NCI-H460 (cell line): ENCODE measurements at places on chromosomes 6 and 20. TPM values are rescaled to one million over a fixed set of nuclear protein-coding genes. Genes with fewer than 3 reads are reported as not detected.
A peak's percentile ranks its signal among the peaks of the same experiment; 100 is the strongest.

GRCh38 chr20:47540443-47541354 lies 39.0 kb downstream of the NCOA3 start:
- DNase-seq = no peak

DNA sequence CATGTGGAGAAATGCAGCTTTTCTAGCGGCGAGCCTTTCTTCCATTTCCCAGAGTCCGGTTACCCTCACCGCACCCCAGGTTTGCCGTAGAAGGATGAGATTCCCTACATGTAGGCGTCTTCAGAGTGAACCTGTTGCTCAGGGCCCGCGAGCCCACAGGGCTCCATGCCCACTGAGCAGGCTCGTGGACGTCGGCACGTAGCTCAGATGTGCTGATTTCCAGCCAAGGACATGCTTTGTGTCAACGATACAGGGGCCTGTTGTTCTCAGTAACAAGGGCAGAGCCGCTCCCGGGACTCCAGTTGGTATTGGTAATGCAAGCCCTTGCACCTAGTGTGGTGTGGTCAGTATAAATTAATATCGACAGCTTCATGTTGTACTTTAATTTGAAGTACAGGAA lies 159.6 kb downstream of the MTHFD1L start:
- DNase-seq = no peak

DNA sequence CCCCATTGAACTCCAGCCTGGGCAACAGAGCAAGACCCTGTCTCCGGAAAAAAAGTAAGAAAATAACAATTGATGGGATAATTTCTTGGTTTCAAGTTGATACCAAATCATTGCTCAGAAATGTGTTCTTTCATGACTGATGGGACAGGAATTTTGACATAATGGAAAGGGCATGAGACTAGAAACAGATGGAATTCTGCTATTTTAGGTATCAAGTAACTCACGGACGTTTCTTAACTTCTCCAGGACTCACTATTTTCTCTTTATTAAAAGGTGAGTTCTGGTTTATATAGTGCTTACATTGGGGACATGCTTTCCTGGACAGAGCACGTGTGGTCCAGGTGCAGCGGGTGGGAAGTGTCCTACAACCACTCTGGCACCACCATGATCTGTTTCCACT lies 6.0 kb upstream of the DSP start:
- DNase-seq = no peak

GRCh38 chr20:62133051-62133845 lies 9.9 kb downstream of the PSMA7 start:
- no peak for DNase-seq

DNA sequence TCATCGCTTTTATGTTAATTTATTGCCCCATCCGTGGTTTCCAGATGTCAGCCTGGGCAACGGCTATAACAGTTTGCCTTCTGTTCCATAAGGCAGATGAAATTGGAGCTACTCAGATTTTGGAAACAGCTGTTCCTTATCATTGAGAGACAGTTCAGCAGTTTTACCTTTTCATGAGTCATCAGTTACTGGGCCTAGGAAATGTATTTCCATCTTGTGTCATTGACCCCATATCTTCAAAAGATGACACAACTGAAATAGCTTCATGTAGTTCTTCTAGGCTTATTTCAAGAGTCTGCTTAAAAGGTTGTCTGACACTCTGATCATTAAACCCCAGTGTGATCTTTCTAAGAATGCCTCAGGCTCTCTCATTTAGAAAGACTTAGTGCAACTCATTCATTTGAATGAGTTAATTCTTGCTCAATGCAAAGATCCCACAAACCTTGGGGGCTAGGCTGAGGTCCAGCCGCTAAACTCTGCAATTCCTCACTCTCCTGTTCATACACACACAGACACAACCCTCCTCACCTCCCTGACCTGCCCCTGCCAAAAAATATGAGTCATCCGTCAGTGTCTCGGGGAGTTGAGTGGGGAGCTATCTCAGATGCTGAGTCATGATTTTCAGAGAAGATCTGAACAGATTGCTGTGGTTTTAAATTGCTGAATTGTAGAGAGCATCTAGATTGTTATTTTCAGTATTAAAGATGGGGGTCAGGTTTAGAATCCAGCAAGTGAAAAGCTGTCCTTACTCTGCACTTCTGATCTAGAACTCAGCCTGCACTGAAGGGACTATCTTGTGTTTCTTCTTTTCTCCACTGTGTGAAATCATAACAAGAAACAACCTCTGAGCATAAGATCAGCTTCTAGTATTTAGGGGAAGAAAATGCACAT lies 61.8 kb downstream of the RPP40 start:
- peak; percentile 52 for DNase-seq

GRCh38 chr20:46123482-46124245 lies 5.5 kb downstream of the CD40 start:
- no peak for DNase-seq

DNA sequence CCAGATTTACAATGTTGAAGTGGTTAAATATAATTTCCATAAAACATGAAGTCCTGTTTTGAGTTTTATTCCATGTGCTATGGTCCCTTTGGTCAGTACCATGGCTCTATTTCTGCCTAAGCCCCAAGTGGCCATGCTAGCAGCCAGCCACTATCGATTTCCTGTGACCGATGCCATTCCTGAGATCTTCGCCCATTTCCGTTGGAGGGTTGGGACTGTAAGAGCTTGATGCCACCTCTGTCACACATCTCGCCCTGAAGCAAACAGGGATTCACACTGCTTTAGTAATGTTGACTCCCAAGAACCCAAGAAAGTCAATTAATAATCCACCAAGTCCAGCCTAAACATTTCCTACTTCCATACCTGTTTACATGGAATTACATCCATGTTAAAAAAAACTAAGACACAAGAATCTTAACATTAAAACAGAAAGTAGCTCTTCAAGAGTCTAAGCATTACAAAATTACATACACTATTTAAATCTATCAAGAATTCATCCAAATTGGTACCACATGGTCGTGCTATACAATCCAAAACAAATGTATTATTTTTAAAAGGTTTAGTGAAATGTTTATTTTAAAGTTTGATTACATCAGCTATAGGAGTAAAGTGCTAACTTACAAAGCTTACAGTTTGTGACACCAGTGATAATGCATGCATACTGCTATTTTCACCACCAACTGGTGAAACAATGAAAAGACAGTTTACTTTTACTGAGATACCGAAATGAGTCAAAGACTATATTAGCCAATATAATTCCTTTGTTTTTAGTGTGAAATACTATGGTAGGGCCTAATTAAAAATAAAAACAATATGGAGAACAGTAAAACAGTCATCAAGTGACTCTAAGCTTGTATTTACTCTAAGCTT lies 2.5 kb downstream of the RBM39 start:
- DNase-seq = peak; percentile 47

GRCh38 chr6:85498596-85499258 lies 48.8 kb downstream of the NT5E start:
- no peak for DNase-seq

DNA sequence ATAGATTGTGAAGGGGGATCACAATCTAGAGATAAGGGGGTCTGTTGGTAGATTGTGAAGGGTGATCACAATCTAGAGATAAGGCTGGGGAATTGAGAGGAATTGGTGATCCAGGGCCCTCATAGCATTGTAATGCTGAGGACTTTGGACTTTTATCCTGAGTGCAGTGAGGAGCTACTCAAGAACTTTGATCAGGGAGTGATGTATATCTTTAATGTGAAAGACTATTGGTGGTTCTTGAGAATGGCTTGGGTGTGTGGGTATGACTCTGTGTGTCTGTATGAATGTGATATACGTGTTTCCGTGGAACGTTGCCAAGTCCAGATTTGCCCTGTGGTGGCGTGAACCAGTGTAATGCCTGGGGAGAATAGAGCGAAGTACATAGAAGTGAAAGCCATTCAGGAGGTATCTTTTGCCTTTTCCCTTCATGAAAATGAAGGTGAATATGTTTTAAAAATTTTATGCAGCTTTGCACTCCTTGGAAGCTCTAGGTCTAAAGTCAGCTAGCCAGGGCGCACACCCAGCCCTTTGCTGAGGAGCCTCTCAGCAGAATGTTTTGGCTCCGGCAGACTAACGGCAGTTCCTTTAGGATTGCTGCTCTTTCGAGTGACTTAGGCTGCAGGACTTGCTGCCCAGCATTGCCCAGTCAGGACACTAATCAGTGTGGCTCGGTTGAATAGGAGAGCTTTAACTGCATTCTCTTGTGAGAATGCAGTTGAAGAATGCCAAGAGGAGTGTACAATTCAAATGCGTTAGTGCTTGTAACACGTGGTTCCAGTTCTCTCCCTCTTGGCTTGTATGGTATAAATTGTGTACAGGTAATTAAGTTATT lies 3.5 kb downstream of the ZFAND3 start:
- no peak for DNase-seq

- DNase-seq = no peak
These were observed 117.9 kb downstream of the JARID2 start for GRCh38 chr6:15363523-15364400.

- DNase-seq = no peak
These were observed 5.5 kb upstream of the SOX4 start for GRCh38 chr6:21587961-21588480.

DNA sequence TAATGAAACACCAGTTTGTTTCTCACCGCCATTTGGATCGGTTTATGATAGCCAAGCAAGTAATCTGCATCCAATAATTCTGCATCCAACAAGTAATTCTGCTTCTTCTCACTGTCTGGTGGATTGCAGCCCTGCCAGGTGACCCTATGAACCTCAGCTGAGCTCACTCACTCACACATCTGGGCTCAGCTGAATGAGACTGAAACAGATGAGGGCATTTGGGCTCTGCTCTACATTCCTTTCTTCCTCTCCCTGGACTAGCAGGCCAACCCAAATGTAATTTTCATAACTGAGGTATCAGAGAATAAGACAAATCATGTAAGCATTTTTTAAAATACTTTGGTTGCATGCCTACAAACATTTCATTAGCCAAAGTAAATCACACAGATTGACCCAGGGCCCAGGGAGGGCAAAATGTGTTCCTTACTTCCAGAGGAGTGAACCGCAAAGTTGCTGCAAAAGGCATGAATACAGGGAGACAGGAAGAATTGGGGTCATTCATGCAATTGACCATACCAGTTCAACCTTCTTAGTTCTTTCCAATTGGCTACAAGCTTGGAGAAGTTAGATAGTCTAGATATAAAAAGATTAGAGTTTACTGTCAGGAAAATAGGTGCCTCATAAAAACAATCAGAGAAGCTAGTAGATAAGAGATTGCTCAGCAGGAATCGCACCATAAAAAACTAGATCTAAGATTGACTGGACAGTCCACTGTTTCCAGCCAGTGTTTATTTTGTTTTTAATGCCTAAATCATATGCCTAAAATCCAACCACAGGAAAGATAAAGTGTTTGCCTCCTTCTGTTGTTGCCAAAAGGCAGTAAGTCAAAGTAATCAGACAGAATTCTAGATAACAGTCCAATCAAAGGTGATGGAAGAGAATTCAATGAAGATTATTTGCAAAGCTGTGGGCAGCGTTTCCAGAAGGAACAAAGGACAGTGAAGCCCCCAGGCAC lies 43.7 kb downstream of the CBLN4 start:
- no peak for DNase-seq

- no peak for DNase-seq
These were observed 702 bp upstream of the TNFAIP3 start for GRCh38 chr6:137866200-137866913.

DNA sequence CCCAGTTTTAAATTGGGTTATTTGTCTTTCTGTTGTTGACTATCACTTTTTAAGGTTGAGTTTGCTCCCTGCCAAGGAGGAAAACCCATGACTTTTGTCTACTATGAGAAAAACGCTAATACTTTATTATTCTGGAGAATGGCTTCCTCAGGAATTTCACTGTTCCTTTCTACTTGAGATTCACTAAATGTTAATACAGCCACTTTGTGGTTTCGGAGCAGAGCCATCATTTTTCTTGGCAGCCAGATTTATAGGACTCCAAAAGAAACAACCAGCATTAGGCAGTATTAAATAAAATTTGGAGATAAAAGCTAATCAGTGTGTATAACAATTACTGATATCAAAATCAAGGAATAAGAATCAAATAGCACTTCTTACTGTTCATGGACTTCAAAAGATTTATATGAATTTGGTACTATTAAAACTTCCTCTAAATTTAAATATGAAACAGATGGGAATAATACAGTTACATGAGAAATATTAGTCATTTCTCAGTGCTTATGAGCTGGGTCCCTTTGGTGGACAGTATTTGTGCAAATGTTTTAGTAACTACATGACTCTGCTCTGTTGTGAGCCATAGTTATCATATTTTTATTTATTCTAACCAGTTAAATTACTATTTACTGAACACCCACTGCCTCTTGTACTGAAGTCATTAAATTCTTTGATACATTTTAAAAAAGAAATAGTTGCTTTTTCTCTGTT lies 64.1 kb upstream of the FBXO30 start:
- DNase-seq = no peak

- no peak for DNase-seq
These were observed 45.4 kb upstream of the ECI2 start for GRCh38 chr6:4180652-4181255.

DNA sequence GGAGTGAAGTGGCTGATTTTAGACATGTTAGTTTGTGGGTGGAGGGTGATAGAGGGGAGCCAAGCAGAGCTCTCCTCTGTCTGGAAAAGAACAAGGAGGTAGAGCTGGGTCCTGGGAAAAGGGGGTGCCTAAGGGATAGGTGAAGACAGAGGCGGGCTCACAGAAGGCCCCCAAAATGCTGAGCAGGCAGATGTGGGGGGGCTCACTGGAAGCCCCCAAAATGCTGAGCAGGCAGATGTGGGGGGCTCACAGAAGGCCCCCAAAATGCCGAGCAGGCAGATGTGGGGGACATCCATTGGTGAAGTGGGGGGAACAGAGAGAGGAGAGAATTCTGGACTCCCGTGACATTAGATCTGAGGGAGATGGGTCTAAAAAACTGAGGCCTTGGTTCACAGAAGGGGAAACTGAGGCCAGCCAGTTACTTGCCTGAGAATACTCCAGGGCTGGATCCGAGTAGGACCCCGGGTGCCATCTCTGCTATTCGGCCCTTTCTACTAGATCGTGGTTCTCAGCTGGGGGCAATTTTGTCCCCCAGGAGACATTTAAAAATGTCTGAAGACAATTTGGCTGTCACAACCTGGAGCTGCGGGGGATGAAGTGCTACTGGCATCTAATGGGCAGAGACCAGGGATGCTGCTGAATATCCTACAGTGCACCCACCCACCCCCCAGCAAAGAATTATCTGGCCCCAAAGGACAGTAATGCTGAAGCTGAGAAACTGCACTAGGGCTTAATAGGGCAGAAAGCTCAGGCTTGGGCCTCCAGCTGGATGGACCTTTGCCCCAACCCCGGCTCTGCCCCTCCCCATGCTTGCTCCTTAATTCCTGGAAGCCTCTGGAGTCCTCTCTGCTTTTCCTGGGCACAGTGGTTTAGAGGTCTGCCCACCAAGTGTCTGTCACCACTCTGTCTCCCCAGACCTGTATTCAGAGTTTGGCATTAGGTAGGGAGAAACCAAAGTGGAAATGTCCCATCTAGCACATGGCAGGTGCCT lies 2.1 kb downstream of the LPIN3 start:
- DNase-seq = no peak

Gene FOXS1
- total RNA-seq = not detected in 2 replicates

Gene BTN1A1
- not detected in 2 replicates for total RNA-seq

Gene DNAH8
- not detected in 2 replicates for total RNA-seq

Gene CALHM4
- not detected in 2 replicates for total RNA-seq

Gene CD93
- not detected in 2 replicates for total RNA-seq

Gene KHDC1L
- total RNA-seq = not detected in 2 replicates

Gene C20orf96
- total RNA-seq = 1.0 and 3.4 TPM in 2 replicates

Gene KIF25
- not detected in 2 replicates for total RNA-seq

Gene TREM2
- not detected in 2 replicates for total RNA-seq

Gene SNAP25
- 0.40 and 0.42 TPM in 2 replicates for total RNA-seq

Gene LGSN
- 15.0 and 17.1 TPM in 2 replicates for total RNA-seq

Gene DDO
- total RNA-seq = 0.89 and 1.0 TPM in 2 replicates

Gene ATP5F1E
- total RNA-seq = 92.3 and 106 TPM in 2 replicates
